Karpas-422 (cell line): ENCODE measurements at places on chromosomes 1 and 21. TPM values are rescaled to one million over a fixed set of nuclear protein-coding genes. Genes with fewer than 3 reads are reported as not detected.

Gene INKA2
- 1.1 and 1.6 TPM in 2 replicates for total RNA-seq

Gene FCRL6
- not detected in 2 replicates for total RNA-seq

Gene CORT
- total RNA-seq, result 0.34 and 3.5 TPM in 2 replicates

Gene CLDN8
- not detected in 2 replicates for total RNA-seq

Gene LCE3D
- total RNA-seq, result not detected in 2 replicates

Gene HDGF
- 191 and 237 TPM in 2 replicates for total RNA-seq

Gene CSF1
- total RNA-seq, result 0.07 and 0.29 TPM in 2 replicates

Gene TMEM59
- total RNA-seq, result 168 and 261 TPM in 2 replicates

Gene TTC34
- total RNA-seq, result 0.32 and 1.0 TPM in 2 replicates

Gene CDC42BPA
- not detected in 2 replicates for total RNA-seq

Gene PLA2G4A
- total RNA-seq, result not detected in 2 replicates

Gene TRMT1L
- 20.0 and 26.1 TPM in 2 replicates for total RNA-seq

Gene TIMM17A
- 35.6 and 39.8 TPM in 2 replicates for total RNA-seq

Gene OR2AK2
- 0.22 TPM in 1 of 2 replicates, not detected in the other for total RNA-seq

Gene OR2T6
- not detected in 2 replicates for total RNA-seq

Gene NPHS2
- total RNA-seq, result not detected in 2 replicates

Gene KRTAP12-2
- not detected in 2 replicates for total RNA-seq

Gene PLEKHN1
- 0.72 TPM in 1 of 2 replicates, not detected in the other for total RNA-seq

Gene UAP1
- 44.1 and 58.9 TPM in 2 replicates for total RNA-seq
